ENCODE measurements at places on chromosomes 7 and 10.

- DNase-seq, result no peak
Observed at GRCh38 chr10:101094121-101094879, 32.5 kb downstream of the KAZALD1 start.

DNA sequence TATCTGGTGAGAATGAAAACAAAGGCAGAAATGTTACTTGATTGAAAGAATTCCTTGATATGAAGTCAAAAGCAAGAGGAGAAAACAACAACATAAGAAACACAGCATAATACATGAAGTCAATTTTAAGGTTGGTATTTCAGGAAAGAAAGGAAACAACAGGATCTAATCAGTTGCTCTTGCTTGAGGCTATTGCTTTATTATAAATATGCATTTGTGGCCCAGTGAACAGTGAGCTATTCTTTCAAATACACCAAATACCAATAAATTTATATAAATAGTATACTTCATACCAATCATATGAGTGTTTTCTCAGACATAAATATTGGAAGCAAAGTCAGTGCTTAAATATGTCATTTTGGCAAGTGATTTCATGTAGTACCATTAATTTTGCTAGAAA, 806.6 kb downstream of the NXPH1 start:
- DNase-seq, result no peak

- no peak for DNase-seq
Observed at GRCh38 chr10:124092250-124092859, 1.0 kb downstream of the CHST15 start.

GRCh38 chr7:36455646-36456045, 66.0 kb downstream of the ANLN start:
- DNase-seq, result no peak

DNA sequence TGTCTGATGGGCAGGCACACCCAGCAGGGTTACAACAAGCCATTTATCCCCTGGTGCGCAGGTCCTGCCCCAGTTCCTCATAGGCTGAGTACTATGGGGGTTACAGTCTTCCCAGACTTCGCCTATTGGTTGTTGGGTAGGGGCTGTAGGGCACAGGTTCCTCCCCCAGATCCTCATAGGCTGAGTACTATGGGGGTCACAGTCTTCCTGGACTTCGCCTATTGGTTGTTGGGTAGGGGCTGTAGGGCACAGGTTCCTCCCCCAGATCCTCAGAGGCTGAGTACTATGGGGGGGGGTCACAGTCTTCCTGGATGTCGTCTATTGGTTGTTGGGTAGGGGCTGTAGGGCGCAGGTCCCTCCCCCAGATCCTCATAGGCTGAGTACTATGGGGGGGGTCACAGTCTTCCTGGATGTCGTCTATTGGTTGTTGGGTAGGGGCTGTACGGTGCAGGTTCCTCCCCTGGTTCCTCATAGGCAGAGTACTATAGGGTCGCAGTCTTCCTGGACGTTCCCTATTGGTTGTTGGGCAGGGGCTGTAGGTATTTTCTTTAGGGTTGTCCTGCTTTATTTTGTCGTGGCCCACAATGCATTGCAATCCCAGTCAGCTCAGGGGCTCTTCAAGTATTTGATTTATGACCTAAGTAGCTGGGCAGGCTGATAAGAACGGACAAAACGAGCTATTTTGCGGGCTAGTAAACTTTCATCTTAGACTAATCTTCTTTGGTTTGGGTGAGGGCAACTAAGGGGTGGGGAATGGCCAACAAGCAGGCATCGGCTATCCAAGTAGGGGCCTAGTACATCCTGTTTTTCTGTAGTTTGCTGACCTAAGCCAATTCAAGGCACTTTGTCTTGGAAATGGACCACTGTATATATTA, 3.4 kb downstream of the LRRC27 start:
- DNase-seq, result no peak

DNA sequence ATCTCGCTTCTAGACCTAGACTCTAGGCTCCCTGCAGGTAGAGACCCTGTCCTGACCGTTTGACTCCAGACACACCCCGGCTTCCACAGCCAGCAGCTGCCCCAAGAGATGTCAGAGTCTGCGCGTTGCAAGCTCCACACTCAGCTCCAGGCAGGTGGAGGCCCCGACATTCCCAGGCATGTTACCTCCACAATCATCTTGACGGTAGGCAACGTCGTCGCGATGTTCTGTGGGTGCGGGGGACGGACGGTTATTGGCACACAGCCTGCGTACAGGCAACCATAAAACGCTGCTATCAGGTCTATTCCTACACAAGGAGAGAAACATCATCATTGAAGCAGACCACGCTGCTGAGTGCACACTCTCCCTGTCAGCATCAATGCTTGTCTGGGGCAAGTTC, 213.2 kb downstream of the ZMYND11 start:
- DNase-seq, result no peak

DNA sequence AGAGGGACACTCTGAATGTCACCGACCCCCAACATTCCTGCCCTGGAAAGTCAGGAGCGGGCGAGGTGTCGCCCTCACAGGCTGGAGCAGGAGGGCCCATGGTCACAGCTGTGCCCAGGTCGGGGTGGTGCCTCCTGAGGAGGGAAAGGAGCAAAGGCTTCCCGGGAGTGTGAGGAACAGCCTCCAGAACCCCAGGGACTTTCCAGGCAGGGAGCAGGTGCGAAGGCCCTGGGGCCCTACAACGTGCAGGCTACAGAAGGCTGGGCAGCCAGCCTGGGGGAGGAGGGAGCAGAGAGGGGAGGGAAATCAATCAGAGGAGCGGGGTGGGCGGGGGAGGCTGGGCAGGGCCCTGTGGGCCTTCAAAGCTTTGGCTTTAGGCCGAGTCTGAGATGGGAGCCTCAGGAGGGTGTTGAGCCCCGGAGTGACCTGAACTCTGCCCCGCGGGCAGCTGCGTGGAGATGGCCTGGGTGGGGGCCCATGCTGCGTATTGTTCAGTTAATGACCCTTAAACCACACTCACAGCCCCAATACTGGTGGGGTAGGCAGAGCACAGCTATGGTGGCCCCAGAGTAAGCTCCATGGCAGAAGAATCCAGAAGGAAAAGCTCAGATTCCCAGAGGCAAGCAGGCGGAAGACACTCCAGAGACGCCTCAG, 44.2 kb upstream of the PPP2R2D start:
- DNase-seq, result no peak

DNA sequence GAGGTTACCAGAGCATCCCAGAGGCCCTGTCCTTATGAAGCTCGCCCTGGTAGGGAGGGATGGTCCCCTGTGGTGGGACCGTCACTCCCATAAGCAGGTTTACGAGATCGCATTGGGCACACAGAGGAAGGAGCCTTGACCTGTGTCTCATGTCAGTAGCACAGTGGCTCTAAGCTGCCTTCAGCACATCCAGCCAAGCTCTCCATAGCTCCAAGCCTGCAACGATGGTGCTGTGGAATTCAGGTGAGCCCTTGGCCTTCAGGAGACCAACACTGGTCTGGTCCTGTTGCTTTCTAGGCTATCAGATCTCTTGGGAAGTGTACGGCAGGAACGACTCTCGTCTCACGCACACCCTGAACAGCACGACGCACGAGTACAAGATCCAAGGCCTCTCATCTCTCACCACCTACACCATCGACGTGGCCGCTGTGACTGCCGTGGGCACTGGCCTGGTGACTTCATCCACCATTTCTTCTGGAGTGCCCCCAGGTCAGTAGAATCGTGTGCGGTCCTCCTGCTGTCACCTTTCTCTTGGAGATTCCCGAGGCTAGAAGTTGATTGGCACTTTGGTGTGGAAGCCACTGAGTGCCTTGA, 605.3 kb upstream of the FOXK1 start:
- no peak for DNase-seq

DNA sequence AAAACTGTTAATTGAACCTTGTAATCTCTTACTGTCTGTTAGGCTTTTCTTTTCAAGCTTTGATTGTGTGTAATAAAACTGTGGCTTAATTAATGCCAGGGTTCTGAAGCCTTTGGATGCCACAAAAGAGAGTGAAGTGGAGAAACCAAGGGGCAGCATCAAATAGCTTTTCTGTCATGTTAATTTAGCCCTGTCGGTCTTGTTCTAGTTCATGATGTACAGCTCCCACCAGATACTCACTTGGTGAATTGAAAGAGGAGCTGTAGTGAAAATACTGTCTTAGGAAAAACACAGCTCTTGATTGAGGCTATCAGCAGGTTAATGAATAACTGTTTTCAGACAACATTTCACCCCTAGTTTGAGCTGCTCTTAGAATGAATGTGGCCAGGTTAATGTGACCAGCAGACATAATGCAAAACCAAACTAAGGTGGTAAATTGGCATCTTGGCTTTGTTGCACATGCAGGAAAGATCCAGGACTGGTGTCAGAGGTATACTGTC, 94.2 kb downstream of the POLL start:
- DNase-seq, result no peak

DNA sequence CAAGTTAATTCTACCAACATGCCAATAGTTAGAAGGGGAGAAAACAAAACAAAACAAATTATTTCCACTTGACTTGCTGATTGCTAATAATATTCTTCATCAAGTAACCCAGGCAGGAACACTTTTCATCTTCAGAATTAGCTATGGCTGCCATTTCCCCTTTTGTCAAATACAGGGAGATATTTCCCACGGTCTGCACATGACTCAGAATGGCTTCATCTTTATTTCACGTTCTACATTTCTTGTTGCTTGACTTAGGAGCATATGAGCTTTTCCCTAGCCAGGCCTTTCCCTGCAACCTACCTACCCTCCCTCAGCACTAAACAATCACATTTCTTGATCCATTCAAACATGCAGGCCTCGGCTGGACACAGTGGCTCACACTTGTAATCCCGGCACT, 6.5 kb downstream of the CPVL start:
- no peak for DNase-seq

DNA sequence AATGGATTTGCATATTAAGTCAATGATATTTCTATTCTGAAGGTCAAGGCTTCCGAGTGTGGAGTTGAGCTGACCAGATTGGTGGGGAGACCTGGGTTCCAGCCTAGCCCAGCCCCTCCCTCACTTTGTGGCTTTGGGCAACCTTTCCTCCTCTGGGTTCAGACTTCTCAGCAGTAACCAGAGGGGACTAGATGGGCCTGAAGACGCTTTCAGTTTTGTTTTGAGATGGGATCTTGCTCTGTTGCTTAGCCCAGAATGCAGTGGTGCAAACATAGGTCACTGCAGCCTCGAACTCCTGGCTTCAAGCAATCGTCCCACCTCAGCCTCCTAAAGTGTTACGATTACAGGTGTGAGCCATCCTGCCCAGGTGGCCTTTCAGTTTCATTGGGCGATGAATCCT, 68.1 kb upstream of the LEP start:
- DNase-seq, result no peak

GRCh38 chr10:119505131-119505551, 37.4 kb downstream of the RGS10 start:
- DNase-seq, result no peak

- no peak for DNase-seq
Observed at GRCh38 chr7:145175366-145175765, 339.5 kb upstream of the TPK1 start.

DNA sequence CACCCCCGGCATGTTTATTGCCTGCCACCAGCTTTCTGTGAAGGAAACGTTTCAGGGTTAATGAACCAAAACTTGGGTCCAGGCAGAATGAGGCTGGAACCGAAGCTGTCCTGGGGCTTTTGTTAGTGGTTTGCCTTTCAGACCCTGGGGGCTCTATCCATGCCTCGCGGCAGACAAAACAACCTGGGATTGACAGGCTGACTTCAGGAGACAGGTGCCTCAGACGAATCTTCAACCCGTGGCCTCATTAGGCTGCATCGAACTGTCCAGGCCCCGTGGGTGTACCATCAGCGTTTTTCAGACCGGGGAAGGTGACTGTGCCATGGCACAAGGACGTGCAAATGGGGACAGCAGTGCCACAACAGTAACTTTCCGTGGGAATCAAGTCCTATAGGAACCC, 259.3 kb upstream of the SHH start:
- no peak for DNase-seq

GRCh38 chr7:64277630-64278029, 36.1 kb upstream of the ZNF736 start:
- no peak for DNase-seq

DNA sequence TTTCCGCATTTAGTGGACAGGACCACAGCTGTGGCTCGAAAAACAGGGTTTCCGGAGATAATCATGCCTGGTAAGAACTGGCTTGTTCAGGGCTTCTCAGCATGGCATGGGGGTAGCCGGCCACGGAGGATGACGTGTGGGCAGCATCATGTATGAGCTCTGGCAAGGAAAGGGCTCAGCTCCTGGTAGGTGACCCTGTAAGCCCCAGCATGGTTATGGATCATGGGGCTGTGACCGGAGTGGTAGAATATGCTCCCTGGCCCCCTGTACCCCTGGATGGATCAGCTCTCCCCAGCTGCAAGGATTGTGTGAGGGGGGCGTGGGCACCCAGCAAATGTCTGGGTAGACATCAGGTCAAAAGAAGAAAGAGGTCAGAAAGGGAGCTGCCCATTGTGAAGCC, 113.5 kb downstream of the DOCK1 start:
- no peak for DNase-seq

GRCh38 chr7:69246758-69247157, 351.5 kb upstream of the AUTS2 start:
- DNase-seq, result no peak

DNA sequence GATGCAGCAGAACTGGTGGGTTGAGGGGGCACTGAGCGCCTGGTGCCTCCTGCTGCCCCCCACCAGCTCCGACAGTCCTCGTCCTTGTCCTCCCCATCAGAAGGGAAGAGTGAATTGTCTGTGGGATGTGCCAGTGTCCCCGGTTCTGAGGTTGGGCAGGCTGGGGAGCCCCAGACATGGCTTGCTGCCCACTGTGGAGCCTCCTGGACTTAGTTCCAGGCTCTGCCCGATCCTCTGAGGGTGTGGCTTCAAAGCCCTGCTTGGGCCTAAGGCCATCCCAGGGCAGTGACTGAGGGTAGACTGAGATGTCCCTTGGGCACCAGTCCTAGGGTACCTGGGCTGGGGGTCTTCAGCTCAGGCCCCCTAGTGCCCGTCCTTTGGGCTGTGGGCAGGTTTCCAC, 168.8 kb downstream of the RNF216 start:
- DNase-seq, result no peak

DNA sequence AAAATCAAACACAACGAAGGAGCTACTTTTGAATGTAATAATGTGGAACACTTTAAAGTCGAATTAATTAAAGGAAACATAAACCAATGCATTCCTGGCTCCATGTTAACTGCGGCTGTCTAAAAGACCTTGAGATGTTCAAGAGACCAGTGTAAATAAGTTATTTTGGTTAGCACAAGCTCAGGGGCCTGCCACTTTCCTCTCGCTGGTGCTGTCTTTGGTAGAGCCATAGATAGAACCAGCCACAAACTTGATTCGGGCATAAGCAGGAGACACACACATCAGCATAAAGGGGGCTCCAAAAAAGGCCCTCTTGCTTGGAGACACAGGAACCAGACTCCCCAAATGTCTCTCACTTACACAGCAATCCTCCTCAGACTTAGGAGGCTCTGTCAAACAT, 121.6 kb upstream of the TBX20 start:
- no peak for DNase-seq

DNA sequence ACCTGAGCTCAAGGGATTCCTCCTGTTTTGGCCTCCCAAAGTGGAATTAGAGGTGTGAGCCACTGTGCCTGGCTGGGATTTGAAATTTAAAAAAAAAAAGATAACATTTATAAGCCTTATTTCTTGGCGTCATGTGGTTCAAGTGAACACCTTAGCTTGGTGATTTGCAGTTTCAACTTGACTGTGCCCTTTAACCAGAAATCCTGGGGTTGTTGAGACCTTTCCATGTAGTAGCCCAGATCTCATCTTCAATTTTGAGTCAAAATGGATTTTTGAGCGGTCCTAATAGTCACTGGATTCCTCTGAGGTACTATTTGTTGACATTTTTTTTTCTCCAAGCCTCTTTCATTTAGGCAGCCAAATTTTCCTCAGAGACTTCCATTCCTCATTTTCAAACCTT, 29.5 kb upstream of the FBXW4 start:
- DNase-seq, result no peak

- no peak for DNase-seq
Observed at GRCh38 chr10:26486304-26486703, 48.2 kb downstream of the APBB1IP start.
